NCI-H1105 (cell line): ENCODE measurements at places on chromosomes 11 and 22.

DNA sequence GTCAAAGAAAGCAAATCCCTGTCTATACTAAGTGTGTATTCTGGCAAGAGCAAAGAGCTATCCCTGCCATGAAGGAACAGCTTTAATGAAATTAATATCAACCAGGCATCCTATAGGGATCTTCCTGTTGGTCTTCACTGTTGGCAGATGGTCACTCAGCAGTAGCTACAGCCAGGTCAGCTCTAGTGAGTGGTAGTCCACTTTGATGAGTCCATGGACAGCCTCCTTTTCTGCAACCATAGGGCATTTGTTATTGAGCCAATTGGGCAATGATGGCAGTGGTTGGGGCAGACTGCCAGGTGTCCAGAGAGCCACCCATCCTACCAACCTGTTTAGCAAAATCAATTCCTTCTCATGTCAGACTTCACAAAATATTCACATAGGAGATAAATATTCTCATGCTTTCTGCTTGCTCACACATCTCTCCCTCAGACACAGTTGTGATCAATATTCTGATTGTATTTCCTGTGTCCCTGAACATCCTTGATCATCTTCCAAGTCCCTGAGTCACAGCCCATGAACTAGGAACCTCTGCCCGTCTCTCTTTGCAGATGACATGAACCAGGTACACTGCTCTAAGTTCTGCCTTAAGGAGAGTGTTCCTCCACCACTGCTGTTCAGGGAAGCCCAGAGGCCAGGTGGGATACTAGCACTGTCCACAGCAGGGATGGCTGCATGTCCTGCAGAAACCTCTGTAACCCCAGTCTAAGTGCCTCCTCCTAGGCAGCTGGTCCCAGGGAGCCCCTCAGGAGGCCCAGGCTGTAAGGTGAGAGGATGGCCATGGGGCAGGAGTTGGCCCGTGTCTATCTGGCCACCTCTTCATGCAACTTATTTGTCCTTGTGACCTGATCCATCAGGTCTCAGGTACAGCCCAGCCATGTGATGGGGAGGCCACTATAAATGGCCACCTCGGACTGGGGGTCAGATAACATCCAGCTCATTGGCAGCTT lies 74.2 kb upstream of the IGLL5 start:
- no peak for DNase-seq

DNA sequence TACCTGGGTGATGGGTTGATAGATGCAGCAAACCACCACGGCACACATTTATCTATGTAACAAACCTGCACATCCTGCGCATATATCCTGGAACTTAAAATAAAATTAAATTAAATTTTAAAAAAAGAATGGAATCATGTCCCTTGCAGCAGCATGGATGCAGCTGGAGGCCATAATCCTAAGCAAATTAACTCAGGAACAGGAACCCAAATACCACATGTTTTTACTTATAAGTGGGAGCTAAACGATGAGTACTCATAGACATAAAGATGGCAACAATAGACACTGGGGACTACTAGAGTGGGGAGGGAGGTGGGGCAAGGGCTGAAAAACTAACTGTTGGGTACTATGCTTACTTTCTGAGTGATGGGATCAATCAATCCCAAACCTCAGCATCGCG lies 40.9 kb downstream of the CWC15 start:
- no peak for DNase-seq

DNA sequence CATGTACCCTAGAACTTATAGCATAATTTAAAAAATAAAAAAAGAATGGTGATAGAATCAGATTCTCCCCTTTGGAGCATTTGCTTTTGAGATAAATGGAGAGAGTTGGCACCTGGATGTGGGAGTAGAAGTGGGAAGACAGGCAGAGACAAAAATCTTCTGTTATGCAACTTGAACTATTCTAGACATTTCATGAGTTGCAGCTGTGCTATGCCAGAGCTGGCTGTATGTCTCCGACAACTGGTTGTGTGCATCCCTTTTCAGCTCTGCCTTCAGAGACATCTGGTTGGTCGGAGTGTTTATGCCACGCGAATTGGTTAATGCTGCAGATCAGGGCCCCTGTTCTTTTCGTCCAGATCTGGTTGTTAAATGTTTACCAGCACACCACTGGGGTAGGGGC lies 161.3 kb downstream of the JRKL start:
- no peak for DNase-seq

GRCh38 chr11:75810637-75811390 lies 4.2 kb upstream of the UVRAG start:
- DNase-seq = no peak

DNA sequence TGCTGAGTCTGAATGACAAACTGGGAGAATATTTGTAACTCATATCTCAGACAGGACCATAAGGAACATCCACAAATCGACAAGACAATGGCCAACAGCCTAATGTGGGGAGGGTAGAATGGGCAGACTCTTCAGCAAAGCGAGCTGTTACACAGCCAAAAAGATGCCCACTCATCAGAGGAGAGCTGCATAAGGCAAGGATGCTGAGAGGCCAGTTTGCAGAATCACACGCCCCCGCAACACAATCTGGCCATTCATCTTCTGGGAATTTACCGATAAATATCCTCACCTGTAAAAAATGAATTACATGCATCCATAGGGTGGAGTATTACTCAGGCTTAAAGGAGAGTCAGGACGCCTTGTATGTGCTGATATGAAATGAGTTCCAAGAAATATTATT lies 57.5 kb upstream of the SLC22A12 start:
- no peak for DNase-seq

DNA sequence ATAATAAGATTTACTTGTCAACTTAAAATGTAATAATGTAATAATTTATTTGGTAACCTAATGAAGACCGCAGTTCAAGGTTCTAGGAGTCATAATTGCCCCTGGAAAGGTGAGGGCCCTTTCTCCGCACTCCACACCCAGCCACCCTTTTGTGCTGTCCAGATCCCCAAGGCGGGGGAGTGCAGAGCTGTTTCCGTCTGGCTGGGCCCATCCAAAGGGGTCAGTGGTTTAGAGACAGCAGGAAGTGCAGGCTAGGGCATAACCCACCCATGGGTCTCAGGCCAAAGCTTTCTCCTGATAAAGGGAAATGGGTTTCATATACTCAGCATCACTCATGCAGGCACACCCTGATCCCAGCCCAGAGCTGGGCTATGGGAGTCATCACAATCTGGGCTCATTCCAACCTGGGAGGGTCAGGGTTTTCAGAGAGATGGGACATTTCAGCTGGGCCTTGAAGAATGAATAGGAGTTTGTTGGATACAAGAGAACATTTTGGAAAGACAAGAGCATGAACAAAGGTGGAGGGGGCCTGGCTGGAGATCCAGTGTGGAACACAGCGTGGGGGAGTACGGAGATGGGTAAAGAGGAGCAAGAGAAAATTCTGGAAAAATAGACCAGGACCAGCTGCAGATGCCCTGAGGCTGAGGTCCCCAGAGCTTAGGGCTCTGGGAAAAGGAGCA lies 432.2 kb downstream of the TBC1D22A start:
- no peak for DNase-seq

GRCh38 chr11:132601875-132602274 lies 930.4 kb downstream of the OPCML start:
- no peak for DNase-seq

DNA sequence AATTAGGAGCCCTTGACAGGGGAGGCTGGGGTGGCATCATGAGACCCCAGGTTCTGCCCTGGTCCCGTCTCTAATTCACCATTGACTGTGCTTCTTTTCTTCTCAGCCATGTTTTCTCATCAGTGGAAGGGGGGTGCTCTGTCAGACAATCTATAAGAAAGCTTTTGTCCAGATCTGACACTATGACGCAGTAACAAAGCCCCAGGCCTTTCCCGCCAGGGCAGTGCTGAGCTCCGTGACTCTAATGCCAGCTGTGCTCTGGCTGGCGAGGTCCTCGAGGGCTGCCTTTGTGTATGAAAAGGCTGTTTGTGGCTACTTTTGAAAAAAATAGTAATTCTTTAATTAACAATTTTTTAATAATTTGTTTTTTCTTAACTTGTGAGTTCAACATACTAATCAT lies 3.2 kb downstream of the CD6 start:
- DNase-seq = no peak

DNA sequence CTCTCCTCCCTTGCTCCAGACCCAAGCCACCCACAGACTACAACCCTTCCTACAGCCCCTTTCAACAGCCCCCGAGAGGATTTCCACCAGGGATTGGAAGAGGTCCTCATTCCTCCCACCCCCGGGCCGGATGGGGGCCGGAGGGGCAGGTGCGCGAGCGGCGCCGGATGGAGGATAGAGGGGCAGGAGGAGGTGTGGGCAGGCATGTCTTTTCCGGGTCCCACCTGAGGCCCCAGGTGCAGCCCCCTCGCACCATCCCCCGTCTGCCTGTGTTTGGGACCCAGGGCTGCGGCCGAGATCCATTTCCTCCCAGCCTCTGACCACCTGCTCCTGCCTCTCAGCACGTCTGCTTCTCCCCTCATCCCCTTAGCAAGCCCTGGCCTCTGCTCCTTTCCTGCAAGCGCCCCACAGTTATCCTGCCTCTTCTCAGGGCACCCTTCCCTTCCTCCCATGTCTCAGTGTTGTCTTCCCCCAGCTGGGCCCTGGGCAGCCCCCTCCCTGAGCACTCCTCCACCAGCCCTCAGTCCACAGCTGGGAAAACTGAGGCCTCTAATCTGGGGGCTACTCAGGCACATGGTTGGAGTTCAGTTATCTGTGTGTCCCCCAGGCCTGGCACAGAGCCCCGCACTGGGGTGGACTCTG lies 19.3 kb upstream of the CBX7 start:
- no peak for DNase-seq

GRCh38 chr22:37206841-37207821 lies 5.1 kb downstream of the SSTR3 start:
- DNase-seq = no peak

DNA sequence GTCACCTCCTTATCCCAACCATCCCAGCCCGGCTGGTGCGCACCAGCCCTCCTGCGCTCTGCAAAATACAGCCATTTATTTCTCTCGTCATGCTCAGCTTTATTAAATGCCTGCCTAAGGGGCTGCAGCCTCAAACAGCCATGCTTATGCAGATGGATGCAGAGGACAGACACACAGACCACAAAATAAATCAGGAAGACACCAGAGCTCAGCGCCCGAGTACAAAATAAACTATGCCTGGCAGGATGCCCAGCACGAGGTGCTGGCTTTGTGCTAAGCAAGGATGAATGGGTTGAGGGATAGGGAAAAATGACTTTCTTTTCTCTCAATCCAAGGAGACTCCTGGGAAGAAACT lies 70.5 kb downstream of the RPUSD4 start:
- DNase-seq = peak; percentile 84

DNA sequence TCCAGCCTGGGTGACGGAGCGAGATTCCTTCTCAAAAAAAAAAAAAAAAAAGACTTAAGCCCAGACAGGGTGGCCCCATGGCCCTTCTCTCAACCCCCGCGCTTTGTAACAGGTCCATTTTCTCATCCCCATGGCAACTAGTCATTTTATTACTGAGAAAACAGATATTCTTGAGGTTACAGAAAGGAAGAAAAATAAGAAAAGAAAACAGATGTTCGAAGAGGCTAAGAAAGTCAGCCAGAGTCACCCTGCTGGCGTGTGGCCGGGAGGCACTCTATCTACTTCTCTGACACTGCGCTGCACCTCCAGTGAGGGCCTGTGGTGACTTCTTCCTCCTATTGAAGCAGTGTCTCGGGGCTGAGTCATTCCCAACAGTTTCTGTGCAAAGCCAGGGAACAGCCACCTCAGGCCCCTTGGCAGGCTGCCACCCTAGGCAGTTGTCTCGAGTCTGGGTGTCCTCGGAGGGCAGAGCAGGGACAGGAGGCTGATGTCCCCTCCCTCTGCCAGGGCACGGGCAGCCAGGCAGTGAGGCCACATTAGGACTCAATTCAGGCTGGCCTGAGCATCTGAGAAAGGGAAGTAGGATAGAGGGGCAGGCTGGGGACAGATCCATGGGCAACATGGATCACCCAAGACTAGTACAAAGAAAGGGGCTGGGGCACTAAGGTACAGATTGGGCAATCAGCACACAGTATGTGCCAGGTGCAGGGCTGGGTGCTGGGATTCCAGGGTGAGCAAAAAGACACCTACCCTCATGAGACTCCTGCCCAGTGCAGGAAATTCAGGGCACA lies 16.4 kb upstream of the SYVN1 start:
- DNase-seq = peak; percentile 42

DNA sequence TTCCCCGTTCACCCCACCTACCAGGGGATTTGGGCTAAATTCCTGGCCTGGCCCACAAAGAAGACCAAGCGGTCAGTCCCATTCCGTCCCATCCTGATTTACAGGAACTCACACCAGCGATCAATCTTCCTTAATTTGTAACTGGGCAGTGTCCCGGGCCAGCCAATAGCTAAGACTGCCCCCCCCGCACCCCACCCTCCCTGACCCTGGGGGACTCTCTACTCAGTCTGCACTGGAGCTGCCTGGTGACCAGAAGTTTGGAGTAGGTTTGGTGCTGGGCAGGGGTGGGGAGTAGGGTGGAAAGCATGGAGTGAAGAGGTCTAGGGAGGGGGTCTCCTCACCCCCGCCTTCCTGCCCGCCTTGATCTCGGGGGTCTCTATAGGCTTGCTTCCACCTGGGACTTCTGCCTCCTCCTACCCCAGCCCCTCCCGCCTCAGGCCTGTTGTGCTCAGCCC lies at the start of gene SERPING1:
Gene SERPING1, plus strand, starts transcription at position 225 of the 455 bp plus-strand sequence. CDS start 586 bp downstream, outside the sequence.
- no peak for DNase-seq

DNA sequence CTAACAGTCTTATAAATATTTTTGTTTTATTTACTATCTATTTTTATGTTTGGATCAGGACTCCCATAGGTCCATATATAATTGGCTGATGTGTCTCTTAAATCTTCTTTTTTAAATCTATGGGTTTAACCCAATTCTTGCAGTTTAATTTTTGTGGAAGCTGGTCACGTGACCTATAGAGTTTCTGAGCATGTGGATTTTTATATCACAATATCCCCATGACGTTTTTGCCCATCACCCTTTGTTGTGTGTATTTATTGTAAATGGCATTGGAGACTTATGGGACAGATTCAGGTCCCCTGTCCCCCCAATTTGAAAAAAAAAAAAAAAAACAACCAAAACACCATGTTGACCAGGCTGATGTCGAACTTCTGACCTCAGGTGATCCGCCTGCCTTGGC lies 78.8 kb upstream of the PRODH start:
- DNase-seq = no peak

GRCh38 chr11:625636-626268 lies 997 bp upstream of the CDHR5 start:
- DNase-seq = no peak

DNA sequence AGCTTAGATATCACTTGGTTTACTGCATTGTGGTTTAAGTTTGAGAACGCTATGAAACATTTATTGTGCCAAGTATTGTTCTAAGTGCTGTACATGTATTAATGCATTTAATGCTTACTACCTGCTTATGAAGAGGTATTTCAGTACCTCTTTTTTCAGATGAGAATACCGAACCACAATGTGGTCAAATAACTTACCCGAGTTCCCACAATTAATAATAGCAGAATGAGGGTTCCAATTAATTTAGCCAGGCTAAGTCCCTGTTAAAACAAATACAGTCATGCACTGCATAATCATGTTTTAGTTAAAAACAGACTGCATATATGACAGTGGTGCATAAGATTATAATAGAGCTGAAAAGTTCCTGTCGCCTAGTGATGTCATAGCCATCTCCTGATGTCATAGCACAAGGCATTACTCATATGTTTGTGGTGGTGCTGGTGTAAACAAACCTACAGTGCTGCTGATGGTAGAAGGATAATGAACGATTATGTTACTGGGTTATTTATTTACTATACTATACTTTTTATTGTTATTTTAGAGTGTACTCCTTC lies 4.3 kb downstream of the ZC3H12C start:
- DNase-seq = no peak

GRCh38 chr22:44200855-44201550 lies 20.3 kb downstream of the PARVG start:
- no peak for DNase-seq

GRCh38 chr11:17921659-17922415 lies 91.0 kb downstream of the SERGEF start:
- DNase-seq = no peak

GRCh38 chr11:64891215-64891848 lies 12.9 kb upstream of the EHD1 start:
- no peak for DNase-seq
